ENCODE measurements at places on chromosomes 16 and 17. TPM values are rescaled to one million over a fixed set of nuclear protein-coding genes. Genes with fewer than 3 reads are reported as not detected.

The TMEM100 gene
- total RNA-seq, result 1.3 TPM

DNA sequence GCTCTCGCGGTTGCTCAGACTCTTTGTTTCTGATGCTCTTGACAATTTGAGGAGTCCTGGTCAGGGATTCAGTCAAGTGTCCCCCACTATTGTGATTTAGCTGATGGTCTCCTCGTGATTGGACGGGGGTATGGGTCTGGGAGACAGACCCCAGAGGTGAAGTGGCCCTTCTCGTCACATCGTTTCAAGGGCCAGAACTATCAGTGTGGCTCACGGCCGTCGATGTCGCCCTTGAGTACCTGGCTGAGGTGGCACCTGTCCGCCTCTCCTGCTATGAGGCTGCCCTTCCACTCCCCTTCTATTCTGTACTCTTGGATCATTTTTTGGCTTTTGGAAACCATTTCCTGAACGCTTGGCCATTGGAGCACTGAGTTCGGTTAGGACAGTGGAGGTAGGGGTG, 7.4 kb upstream of the MEAK7 start:
- DNase-seq, result no peak

The PABPN1L gene
- not detected for total RNA-seq

DNA sequence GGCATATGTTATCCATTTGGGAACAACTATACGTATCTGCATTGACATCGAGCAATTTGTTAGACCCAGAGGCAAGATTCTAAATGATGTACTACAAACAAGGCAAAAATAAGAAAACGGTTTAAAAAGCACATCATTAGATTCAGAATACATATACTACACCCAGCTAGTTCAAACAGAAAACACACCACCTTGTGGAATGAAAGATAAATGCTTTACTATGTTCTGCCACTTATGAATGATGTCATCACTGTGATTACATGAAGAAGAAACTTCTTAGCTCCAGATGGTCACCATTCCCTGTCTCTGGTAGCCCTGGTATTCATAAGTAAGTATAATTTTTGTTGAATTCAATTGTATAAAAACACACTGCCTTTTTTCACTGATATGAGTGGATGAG, 7.8 kb downstream of the NACA2 start:
- DNase-seq, result no peak

- no peak for DNase-seq
Observed at GRCh38 chr17:73096866-73097265, 4.4 kb upstream of the SLC39A11 start.

GRCh38 chr17:27937025-27937546, 43.9 kb upstream of the LYRM9 start:
- DNase-seq, result no peak

The NUPR1 gene
- total RNA-seq, result not detected

DNA sequence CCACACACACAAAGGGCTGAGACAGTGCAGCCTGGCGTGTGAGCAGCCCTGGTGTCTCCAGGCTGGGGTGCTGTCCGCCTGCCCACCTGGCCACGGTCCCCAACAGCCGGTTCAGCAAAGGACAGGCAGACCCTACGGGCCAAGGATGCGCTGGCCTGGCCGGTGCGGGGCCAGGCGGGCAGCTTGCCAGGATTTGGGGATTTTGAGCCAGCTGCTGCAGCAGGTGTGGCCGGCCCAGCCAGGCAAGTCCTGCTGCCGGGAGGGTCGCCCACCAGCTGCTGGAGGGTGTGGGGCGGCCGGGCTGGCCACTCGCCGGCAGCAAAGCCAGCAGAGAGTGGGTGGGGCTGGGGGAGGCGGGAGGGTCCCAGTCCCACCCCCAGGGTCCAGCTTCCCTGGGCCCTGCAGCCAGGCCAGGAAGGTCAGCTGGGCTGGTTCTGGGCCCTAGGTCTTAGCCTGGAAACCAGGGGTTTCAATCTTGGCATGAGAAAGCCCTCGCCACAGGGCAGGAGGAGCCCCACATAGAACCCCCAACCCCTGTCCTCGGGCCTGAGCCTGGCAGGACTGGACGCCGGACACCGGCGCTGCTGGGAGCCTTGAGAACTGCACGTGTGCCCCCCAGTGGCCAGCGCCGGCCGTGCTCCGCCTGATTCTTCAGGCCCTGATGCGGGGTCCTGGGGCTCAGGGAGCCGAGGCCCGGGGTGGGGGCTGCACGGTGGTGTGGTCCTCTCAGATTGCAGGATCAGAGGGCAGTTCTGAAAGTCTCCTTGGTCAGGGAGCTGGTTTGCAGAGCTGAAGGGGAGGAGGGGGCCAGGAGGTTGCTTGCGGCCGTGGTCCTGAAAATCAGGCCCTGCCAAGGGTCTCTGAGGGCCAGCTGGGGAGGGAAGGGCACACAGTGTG, 17.6 kb upstream of the SSTR5 start:
- DNase-seq, result peak; percentile 98

GRCh38 chr17:19747829-19748806, at the start of gene ALDH3A1:
ALDH3A1 (minus strand) TSS chr17:19748298; CDS start chr17:19745129, 3,169 bp downstream.
- DNase-seq, result no peak

DNA sequence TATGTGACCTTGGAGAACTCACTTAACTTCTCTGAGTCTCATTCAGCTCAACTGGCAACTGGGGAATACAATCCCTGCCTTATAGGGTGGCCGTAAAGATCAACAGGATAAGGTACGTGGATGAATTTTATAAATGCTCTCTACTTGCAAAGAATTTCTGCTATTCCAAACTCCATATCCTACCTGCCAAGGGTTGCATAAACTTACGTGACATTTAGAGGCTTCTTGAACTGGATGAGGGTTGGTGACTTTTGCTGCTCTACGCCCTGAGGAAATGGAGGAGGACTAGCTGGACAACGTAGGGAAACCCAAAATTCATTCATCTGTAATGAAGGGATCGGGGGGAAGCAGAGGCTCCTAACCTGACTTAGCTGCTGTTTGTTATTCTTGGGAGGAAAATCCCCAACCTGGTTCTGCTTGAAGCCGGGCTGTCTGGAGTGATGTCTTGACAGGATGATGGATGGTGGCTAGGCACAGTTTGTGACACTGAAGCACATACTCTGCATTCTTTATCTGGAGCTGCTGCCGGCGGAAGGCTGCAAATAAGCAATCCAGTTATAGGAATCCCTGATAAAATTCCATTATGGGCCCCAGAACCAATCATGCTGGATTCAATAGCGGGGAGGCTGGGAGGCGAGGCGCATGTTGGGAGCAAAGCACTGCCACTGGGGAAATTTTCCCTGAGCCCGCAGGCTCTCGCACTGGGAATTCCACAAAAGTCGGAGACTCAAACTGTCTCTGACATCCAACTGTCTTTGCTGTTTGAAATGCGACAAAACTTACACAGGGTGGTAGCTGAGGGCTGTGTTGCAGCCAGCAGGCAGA, 94.7 kb upstream of the SDK2 start:
- DNase-seq, result no peak

The CALB2 gene
- total RNA-seq, result 0.30 TPM

GRCh38 chr17:64938925-64939474, 19.7 kb upstream of the LRRC37A3 start:
- peak; percentile 86 for DNase-seq

GRCh38 chr16:49856672-49857330, 889 bp upstream of the ZNF423 start:
- DNase-seq, result peak; percentile 95

GRCh38 chr16:89582614-89583196, 7.1 kb downstream of the CPNE7 start:
- DNase-seq, result no peak
